ENCODE measurements at places on chromosomes 4 and X.

GRCh38 chr4:111228396-111228795 lies 605.5 kb upstream of the PITX2 start:
- DNase-seq = no peak

DNA sequence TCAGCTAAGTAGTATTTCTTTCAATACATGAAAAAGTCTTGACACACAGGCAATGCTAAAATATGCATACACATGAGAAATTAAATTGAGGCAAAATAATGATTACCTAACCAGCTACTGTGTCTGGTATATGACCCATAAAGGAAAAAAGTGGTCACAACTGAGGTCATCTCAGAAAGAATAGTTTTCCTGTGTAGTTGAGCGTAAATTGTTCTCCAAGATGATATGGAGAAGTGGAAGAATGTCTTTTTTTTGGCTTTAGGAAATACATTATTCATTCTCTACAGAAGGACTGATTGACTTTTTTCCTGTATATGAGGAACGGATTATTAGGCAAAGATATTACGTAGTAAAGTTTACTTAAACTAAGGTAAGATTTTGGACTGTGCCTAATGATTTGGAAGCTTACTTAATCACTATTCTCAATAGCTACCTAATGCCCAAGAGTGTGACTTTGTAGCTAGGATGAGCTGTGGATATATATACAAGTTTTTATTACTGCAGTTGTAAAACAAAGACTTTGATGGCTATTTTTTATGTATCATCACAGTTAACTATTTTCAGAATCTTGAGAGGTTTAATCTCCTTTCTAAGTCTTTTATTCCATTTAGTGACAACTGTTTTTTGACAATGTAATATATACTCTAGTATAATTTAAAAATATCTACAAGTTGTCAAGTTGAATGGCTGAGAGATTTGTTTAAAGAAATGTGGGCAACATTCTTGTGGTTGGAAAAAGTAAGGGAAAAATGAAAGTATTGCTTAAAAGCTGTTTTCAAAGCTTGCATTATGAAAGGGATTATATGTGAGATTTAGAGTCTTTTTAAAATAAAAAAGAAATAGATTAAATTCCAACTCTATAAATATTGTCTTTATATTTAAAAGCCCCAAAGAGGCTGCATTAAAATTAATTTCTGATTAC lies 100.2 kb downstream of the PDLIM5 start:
- DNase-seq = no peak

DNA sequence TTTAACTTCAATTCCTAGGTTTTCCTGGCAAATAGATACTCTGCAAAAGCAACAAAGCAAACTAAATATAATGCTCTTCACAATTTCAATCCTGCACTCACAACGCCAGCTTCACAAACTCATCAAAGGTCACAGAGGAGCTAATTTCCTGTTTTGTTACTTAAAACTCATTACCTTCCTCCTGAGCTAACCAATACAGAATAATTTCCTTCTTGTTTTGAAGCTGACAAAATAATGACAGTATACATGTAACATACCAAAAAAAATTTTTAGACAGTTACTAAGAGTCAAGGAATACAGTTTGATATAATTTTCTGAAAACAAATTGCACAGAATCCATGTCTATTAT lies 17.9 kb downstream of the CNOT6L start:
- DNase-seq = no peak

DNA sequence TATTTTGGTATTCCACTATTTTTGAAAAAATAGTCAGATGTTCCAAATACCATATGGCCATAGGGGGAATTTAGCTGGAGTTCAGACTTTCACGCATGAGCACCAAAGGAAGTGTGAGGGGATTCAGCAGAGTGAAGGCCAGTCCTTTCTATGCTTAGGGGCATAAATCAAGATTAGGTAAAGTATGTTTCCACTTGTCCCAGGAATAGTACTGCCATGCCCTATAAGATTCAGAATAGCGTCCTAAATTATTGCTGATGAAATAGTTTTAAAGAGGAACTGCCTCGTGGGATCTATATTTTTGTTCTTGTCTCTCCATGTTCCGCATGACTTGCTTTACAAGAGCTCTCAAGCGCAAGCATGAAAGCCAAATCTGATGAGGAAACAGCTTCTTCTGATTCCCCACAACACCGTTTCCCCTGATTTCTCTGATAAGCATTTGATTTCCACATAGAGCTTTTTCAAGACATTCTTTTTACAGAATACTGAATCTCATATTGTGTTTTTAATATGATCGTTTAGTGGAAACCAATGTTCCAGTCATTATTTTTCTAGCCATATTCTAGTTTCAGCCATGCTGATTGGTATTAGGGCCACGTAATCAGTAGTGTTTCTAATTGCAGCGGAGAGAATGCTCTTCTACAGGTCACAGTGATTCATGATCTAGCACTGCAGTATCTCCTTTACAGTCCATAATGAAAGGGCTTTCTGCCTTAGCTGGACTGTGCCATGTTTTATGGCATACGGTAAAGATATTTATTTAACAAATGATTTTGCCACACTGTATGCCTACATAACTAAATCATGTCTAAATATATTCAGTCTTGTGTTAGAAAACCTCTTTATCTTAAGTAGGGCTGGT lies 492.3 kb downstream of the CENPC start:
- DNase-seq = no peak
